Activated CD8-positive, alpha-beta memory T cell treated with anti-CD3 and anti-CD28 coated beads, Interleukin-2, amount 10 ng/mL, durations not matched to agents 7 days and 5 days (primary cell): ENCODE measurements at places on chromosomes 5 and 9. TPM values are rescaled to one million over a fixed set of nuclear protein-coding genes. Genes with fewer than 3 reads are reported as not detected.
A peak's percentile ranks its signal among the peaks of the same experiment; 100 is the strongest.

The CRB2 gene
- not detected for total RNA-seq

The TMC1 gene
- not detected for total RNA-seq

The C5orf34 gene
- total RNA-seq, result 9.8 TPM

The RGMB gene
- 1.1 TPM for total RNA-seq

The FCN2 gene
- total RNA-seq, result not detected

The PCDHB2 gene
- not detected for total RNA-seq

The UGT3A1 gene
- total RNA-seq, result not detected

The ANKRD18A gene
- 1.5 TPM for total RNA-seq

The GDA gene
- total RNA-seq, result not detected

- peak overlapping the region; percentile 75 for H3K27ac ChIP-seq
- H3K4me3 ChIP-seq, result no peak overlapping the region
- DNase-seq, result peak; percentile 76
- H3K36me3 ChIP-seq, result no peaks in the 10 kb centered on the region
- peaks cover 27% of the 10 kb centered on the region for H3K4me1 ChIP-seq
Observed at GRCh38 chr9:4596165-4596922, 65.8 kb upstream of the PLPP6 start.

DNA sequence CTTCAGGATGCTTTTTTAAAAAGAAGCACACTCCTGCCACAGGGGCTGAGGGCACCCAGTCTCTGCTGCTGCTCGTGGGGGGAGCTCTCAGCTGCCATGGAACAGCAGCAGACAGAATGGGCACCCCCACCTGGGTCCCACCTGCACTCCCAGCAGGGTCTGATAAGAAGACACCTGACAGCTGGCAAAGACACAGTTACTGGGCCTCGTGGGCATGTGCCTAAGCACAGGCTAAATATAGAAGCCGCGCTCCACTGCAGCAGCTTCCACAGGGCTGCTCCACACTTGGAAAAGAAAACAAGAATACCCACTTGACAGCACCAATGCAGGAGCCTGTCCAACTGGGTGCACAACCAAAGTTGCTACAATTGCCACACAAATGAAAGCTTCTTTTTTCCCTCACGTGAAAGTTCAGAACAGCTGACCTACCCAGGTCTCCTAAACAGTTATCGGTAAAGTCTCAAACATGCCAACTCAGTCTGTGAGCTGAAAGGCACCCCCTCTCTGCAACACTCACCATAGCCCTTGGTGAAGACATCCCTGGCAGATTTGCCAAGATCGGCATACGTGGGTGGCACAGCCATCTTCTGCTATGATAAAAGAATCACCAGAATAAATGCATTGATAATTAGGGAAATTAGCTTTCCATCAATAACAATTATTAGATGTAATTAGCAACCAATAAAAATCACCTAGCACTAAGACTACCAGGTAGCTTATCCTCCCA is 12.2 kb downstream of the VDAC1 start:
- no peak overlapping the region for H3K27ac ChIP-seq
- no peak for DNase-seq
- H3K36me3 ChIP-seq, result peaks cover 31% of the 10 kb centered on the region
- H3K4me3 ChIP-seq, result no peak overlapping the region

- no peak overlapping the region for H3K4me3 ChIP-seq
- H3K27ac ChIP-seq, result no peak overlapping the region
- H3K36me3 ChIP-seq, result no peaks in the 10 kb centered on the region
- H3K4me1 ChIP-seq, result no peaks in the 10 kb centered on the region
- no peak for DNase-seq
Observed at GRCh38 chr5:72157625-72157962, 50.3 kb downstream of the MAP1B start.

GRCh38 chr5:3339798-3340115 is 255.9 kb upstream of the IRX1 start:
- no peaks in the 10 kb centered on the region for H3K27me3 ChIP-seq
- no peaks in the 10 kb centered on the region for H3K4me1 ChIP-seq
- no peak for DNase-seq
- H3K4me3 ChIP-seq, result no peak overlapping the region
- no peak overlapping the region for H3K27ac ChIP-seq

DNA sequence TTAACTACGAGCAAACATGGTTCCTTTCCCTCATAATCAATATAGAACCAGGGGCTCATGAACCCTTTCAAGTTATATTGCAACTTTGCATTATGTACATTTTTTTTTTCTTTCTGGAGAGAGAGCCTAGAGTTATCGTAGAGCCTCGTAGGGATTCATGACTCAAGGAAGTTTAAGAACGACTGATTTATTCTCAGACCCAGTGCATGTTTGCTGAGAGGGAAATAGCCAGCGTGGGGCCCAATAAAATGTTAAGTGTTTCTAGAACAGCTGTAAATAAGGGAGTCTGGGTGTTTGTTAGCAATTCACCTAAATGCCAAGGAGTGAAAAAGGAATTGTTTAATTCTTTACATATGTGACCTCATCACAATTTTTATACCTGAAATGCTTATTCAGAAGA is 119.0 kb upstream of the KLF9 start:
- H3K27me3 ChIP-seq, result no peaks in the 10 kb centered on the region
- DNase-seq, result no peak
- no peak overlapping the region for H3K4me3 ChIP-seq
- no peaks in the 10 kb centered on the region for H3K36me3 ChIP-seq
- no peak overlapping the region for H3K27ac ChIP-seq
- peaks cover 4% of the 10 kb centered on the region for H3K4me1 ChIP-seq

- H3K27ac ChIP-seq, result no peak overlapping the region
- no peaks in the 10 kb centered on the region for H3K4me1 ChIP-seq
- no peak for DNase-seq
- H3K27me3 ChIP-seq, result peaks cover 11% of the 10 kb centered on the region
- peaks cover 2% of the 10 kb centered on the region for H3K36me3 ChIP-seq
Observed at GRCh38 chr9:97307091-97307490, 368 bp upstream of the CCDC180 start.

DNA sequence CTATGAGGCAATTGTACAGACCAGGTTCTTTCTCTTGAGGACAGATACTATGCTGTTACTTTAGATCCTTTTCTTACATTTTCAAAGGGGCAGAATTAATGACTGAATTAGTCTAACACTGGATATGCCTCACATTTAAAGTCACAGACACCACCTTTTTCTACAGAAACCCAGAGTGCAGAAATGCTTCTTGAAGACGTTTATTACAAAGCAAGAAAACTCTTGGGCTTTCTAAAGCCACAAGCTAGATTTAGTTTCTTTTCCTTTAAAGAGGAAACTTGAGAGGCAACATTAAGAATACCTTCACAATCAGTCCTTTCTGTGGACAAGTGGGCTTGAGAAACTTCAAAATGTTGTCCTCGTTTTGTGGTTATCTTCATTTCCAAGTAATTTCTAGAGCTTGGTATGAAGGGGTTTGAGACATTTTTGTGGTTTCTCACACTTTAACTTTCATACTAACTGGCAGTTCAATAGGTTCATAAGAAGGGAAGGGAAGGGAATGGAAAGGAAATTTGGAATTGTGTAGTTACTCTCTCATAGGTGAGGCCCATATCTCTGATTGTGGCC is 527.4 kb downstream of the RASEF start:
- no peak for DNase-seq
- no peaks in the 10 kb centered on the region for H3K36me3 ChIP-seq
- no peaks in the 10 kb centered on the region for H3K4me1 ChIP-seq
- no peak overlapping the region for H3K27ac ChIP-seq
- H3K4me3 ChIP-seq, result no peak overlapping the region

GRCh38 chr9:16591092-16591491 is 279.4 kb downstream of the BNC2 start:
- H3K27me3 ChIP-seq, result no peaks in the 10 kb centered on the region
- no peak overlapping the region for H3K4me3 ChIP-seq
- no peak for DNase-seq

GRCh38 chr5:75690669-75691068 is 26.6 kb downstream of the POC5 start:
- no peak overlapping the region for H3K4me3 ChIP-seq
- no peak overlapping the region for H3K27ac ChIP-seq
- H3K4me1 ChIP-seq, result peaks cover 6% of the 10 kb centered on the region
- H3K36me3 ChIP-seq, result peaks cover 29% of the 10 kb centered on the region
- DNase-seq, result peak; percentile 69

DNA sequence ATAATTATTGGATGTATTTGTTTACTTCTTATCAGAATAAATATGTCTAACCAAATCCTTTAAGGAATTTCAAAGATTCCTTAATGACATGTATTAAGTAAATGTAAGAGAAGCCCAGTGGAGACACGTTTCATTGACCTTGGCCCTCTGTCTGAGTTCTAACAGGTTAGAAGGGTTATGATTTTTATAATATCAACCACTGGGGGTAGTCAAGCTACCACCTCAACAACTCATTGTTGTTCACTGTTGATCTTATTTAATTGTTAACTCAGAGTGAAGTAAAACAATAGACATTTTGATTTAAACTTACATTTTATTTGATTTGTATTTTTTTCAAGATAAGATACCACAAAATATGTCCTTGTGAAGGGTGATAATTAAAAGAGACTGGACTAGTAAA is 499.2 kb upstream of the COX7C start:
- H3K36me3 ChIP-seq, result no peaks in the 10 kb centered on the region
- no peak overlapping the region for H3K4me3 ChIP-seq
- no peaks in the 10 kb centered on the region for H3K27me3 ChIP-seq
- H3K27ac ChIP-seq, result no peak overlapping the region

DNA sequence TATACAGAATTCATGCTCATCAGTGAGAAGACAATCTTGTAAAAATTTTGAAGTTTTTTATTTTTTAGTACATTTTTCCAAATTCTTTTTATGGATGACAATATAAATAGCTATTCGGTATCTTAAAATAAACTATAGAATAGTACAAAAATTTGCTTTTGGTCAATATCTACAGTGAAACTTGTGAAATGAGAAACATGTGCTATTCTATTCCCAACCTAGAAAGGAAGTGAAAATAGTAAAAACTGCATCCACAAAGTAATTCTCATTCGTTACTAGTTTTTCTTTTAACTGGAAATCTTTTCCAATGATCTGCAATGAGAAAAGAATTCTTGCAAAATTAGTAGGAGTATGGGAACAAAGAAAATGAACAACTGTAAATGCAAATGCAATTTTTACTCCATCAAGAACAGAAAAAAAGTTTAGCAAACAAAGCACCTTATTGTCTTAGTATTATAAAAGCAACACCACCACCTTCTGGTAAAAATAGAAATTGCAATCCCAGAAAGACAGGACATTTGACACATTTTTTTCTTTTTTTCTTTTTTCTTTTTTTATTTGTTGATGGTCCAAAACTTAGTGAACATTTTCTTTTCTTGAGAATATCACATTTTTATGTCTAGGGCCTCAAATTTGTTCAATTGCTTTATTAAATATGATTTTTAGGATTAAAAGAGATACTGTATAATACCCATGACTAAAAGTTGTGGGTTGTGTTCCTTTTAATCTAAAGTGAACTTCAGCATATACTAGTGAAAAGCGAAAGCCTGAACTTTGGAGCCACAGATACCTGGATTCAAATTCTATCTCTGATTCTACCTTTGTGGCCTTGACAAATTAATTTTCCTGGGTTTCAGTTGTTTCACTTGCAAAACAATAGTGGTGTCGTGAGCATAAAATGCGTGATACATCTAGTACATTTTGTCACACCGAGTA is 72.3 kb downstream of the SLCO4C1 start:
- no peak overlapping the region for H3K4me3 ChIP-seq
- peaks cover 12% of the 10 kb centered on the region for H3K27me3 ChIP-seq
- no peak overlapping the region for H3K27ac ChIP-seq

DNA sequence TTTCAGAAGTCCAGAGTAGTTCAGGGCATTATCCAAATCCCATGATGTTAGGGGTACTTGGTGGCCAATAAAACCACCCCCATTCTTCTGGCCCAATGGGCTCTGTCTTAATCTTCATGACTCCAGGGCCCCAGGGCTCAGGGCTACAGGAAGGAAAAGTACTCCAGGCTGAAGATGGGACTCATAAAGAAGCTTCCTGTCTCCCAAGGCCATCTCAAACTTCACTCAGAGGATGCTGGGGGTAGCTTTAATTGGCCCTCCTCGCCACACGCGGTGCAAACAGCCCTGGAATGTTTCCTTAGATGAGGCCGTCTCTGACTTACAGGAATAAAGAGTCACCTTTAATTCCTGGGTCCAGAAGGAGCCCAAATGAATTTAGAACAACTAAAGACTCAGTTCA is 52.3 kb downstream of the BOD1 start:
- H3K27ac ChIP-seq, result no peak overlapping the region
- H3K36me3 ChIP-seq, result no peaks in the 10 kb centered on the region
- H3K4me1 ChIP-seq, result no peaks in the 10 kb centered on the region
- no peak overlapping the region for H3K4me3 ChIP-seq

- no peak for DNase-seq
- no peaks in the 10 kb centered on the region for H3K4me1 ChIP-seq
- H3K36me3 ChIP-seq, result no peaks in the 10 kb centered on the region
- H3K27me3 ChIP-seq, result peaks cover 3% of the 10 kb centered on the region
Observed at GRCh38 chr9:136609838-136610311, 52.8 kb upstream of the EGFL7 start.

- no peaks in the 10 kb centered on the region for H3K27me3 ChIP-seq
- H3K4me1 ChIP-seq, result no peaks in the 10 kb centered on the region
- no peak overlapping the region for H3K4me3 ChIP-seq
- H3K36me3 ChIP-seq, result no peaks in the 10 kb centered on the region
- no peak for DNase-seq
Observed at GRCh38 chr5:84228266-84228665, 156.4 kb downstream of the EDIL3 start.

GRCh38 chr9:104494808-104495207 is 9.3 kb upstream of the OR13F1 start:
- no peaks in the 10 kb centered on the region for H3K27me3 ChIP-seq
- H3K4me3 ChIP-seq, result no peak overlapping the region
- no peaks in the 10 kb centered on the region for H3K36me3 ChIP-seq
- no peak for DNase-seq

DNA sequence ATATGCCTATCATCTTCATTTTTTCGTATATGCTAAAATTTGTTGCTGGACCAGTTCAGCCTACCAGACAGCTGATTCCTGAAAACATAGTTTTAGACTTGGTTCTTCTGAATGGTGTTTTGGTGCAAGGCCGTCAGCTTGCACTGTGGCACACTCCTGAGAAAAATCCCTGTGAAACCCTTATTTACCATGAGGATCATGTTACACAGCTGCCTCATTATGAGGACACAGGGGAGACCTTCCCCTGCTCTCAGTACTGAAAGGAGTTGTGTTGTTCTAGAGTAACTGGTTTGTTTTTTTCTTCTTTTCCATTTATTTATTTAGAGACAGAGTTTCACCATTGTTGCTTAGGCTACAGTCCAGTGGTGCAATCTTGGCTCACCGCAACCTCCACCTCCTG is 37.6 kb downstream of the MAST4 start:
- no peaks in the 10 kb centered on the region for H3K36me3 ChIP-seq
- no peak overlapping the region for H3K4me3 ChIP-seq
- no peak for DNase-seq
- no peaks in the 10 kb centered on the region for H3K4me1 ChIP-seq

- no peak for DNase-seq
- H3K27ac ChIP-seq, result no peak overlapping the region
- H3K27me3 ChIP-seq, result peaks cover 4% of the 10 kb centered on the region
- no peaks in the 10 kb centered on the region for H3K36me3 ChIP-seq
Observed at GRCh38 chr9:34378376-34379060, 1.8 kb upstream of the MYORG start.

DNA sequence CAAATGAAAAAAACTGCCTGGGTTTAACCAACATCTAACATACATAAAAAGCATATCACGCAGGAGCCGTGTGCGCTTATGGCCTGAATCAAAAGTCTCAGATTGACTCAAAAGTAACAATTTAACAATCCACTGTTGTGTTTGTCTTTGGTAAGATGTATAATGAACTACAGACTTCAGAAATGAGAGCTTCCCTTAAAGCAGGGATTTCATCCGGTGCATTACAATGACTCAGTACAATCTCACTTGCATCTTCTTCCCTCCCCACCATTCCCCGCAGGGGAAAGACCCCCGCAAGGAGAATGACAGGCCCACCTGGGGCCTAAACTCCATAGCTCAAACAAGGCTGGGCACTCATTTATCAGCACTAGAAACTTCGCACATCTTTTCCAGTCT is 1.4 kb downstream of the ZFR start:
- peak overlapping the region; percentile 92 for H3K4me3 ChIP-seq
- H3K36me3 ChIP-seq, result peaks cover 24% of the 10 kb centered on the region
- peak; percentile 51 for DNase-seq
- H3K4me1 ChIP-seq, result peaks cover 37% of the 10 kb centered on the region
